ENCODE measurements at places on chromosomes 6 and 20. TPM values are rescaled to one million over a fixed set of nuclear protein-coding genes. Genes with fewer than 3 reads are reported as not detected.

- no peak for DNase-seq
Observed at GRCh38 chr6:55511122-55511800, 67.7 kb downstream of the HMGCLL1 start.

- no peak for DNase-seq
Observed at GRCh38 chr6:110939429-110940200, 18.9 kb upstream of the GTF3C6 start.

- DNase-seq, result peak; percentile 68
Observed at GRCh38 chr6:17703256-17703694, 3.5 kb downstream of the NUP153 start.

DNA sequence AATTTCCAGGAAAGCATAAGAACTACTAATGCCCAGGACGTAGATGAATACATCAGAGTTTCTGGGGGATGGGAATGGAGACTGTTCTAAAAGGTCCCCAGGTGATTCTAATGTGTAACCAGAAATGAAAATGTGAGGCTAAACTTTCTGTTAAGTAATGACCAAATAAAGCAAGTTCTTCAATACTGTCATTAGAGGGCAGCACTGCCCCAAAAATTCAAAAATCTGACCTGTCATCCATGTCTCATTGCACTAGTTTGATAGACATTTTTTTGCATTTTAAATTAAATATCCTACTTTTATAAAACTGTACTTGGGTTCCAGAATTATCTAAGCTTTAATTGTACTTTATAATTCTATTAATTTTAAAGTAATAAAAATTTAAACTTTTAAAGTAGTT is 94.9 kb downstream of the RFX6 start:
- no peak for DNase-seq

DNA sequence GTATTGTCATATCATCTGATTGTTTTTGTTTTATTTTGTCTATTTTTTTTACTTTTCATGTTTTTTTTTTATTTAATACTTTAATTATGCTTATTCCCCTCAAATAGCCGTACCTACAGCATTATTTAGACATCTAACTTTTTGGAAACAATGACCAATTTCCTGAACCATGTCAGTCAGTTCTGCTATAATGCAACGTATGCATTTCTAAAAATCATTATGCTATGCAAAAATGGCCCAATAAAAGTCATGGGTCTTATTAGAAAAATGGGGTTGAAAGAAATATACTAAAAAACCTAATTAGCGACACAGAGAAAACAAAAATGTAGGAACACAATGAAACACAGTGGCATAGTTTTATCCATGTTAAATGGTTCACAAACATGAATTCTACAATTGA is 1454.7 kb downstream of the GRIK2 start:
- DNase-seq, result no peak

- no peak for DNase-seq
Observed at GRCh38 chr20:45366192-45366591, 3.2 kb downstream of the SYS1 start.

DNA sequence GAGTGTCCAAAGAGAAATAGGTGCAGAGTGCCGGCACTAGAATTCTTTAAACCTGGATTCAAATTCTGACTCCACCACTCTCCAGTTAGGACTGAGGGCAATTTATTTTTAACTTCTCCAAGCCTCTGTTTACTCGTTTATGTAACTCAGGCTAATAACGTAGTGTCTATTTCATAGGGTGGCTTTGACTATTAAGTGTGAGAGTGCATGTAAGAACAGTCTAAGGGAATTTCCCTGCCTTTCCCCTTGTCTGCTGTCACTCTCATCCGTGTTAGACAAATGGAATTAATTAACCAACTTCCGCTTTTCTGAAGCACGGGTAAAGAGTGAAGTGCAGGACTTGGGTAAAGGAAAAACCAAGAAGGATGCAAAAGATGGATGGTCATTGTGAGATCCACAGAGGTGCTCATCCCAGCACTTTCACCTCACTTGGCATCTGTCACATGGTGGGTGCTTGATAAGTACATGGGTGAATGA is 4.1 kb upstream of the ZKSCAN8 start:
- peak; percentile 48 for DNase-seq

DNA sequence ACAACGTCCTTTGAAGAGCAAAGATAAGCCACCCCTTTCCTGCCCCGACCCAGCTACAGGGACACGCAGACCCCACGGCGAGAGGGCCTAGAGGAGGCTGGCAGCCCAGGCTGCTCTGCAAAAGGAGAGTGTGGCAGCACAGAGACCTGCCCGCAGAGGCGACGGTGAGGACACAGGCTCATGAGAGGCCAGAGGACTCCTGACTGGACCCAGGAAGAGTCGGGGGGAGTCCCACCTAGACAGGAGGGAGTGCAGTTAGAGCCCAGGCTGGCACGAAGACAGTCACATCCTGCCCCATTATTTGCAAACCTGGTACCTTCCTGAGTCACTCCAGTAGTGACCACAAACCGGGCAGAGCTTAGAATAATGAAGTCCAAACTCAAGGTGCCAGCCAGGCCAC is 227.7 kb upstream of the CDH4 start:
- DNase-seq, result no peak

DNA sequence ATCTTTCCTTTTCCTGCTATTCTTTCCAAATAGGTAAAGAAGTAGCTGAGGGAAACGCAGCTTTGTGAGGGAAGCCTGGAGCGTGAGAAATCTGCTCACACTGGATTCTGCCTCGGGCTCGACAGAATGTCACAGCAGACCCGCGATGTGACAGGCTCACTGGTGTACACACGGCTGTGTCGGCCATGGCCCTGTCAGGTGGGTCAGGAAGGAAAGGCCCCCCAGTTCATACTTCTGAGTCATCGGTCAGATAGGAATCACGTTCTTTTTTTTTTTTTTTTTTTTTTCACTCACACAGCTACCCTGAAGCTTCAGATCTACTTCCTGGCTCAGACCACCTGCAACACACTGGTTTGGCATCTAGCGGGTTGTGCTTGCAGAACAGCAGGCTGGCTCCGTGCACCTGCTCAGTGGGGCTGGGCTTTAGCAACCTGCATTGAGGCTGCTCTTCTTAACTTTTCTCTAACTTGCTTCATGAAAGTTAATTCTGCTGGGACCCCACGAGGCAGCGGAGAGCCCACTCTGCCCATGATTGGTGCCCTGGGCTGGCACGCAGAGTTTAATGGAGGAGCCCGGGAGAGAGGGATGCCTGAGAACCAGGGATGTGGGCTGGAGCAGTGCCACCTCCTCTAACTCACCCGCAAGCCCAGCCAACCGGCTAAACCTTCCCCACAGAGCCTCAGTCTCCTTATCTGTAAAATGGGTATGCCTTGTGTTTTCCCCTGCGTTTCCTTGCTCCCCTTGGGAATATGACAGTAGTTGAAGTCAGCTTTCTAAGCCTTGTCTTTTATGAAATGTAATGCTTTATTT is 61.5 kb upstream of the FNDC1 start:
- DNase-seq, result no peak

- no peak for DNase-seq
Observed at GRCh38 chr20:22241609-22242008, 342.8 kb downstream of the FOXA2 start.

- no peak for DNase-seq
Observed at GRCh38 chr6:7132398-7133035, 24.8 kb downstream of the RREB1 start.

DNA sequence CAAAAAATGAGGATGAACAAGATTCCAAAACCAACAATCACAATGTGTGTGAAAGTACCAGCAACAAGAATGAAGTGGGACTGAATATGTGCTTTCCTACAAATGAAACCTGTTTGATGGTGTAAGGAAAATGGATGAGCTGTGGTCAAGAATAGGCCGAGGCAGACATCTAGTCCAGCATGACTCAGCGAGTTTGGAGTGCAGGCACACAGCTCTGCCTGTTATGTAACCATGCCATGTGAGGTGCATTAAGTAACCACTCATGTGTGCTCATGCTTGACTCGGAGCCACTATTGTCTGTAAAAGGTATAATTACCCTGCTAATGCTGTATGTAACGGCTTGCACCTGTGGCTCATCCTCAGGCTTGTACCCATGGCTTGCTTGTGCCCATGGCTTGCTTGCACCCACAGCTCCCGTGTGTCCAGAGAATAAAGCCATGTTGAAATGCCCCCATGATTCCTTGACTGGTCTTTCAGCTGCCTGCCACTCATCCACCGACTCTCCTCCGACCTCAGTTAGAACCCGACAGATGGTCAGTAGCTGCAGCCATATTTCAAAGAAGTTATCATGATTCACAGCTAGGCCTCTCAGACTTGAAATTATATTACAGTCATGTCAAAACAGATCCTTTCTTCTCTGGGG is 98.7 kb downstream of the BACH2 start:
- DNase-seq, result peak; percentile 71

DNA sequence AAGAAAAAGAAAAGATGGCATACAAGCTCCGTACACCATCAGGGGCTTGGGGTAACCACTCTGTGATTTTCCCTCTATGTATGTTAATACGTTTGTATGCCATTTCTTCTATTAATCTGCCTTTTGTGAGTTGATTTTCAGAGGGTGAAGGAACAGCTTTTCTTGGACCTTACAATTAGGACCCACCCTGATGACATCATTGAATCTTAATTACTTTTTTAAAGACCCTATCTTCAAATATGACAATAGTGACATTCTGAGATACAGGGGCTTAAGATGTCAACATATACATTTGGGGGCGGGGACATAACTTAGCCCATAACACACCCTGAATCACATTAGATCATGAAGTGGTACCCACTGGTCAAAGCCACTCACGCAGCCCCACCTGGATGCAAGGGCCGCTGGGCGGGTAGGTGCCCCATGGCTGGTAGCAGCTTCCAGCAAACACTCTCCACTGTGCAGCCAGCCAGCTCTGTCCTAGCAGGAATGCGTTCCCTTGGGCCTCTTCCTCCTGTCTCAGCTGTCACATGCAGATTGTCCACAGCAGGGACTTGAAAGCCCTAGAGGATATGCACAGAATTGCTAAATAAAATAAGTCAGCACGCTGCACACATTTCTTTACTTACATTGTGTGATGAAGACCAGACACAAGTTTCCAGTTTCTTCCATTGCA is 74.5 kb downstream of the FOXF2 start:
- no peak for DNase-seq

GRCh38 chr6:154039231-154039842 is at the start of gene OPRM1:
Gene OPRM1 (plus strand): TSS chr6:154039240. CDS start chr6:154039545, 305 bp downstream.
- DNase-seq, result peak; percentile 6

- DNase-seq, result no peak
Observed at GRCh38 chr20:35144694-35145093, 2.4 kb downstream of the EDEM2 start.

- no peak for DNase-seq
Observed at GRCh38 chr20:61353261-61354000, 101.4 kb downstream of the CDH4 start.

- DNase-seq, result no peak
Observed at GRCh38 chr6:156183678-156184077, 593.5 kb upstream of the ARID1B start.

DNA sequence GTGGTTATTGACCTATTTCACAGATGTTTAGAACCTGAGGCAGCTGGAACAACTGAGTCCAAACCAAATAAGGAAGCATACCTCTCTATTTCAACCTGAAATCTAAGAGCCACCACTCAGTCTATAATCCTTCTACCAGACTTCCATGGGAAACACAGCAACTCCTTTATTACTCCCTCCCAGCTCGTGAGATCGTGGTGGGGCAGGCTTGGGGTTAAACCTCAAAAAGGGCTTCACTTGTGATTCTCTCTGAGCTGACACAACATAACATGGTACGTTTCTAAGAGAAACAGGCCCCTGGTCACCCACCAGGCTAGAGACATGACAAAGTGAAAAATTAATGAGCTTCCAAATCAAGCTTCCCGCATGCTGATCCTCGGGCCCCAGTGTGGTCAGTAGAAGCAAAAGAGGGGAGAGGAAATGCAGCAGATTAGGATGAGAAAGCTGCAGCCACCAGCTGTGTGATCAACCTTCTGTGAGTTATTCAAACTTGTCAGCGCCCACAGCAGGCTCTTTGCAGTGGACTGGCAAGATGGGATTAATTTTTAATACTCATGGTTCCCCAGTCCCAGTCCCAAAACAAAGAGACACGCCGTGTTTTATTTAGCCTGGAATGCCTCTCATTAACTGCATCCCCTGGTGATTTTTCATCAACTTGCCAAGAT is 9.3 kb downstream of the PKHD1 start:
- no peak for DNase-seq

DNA sequence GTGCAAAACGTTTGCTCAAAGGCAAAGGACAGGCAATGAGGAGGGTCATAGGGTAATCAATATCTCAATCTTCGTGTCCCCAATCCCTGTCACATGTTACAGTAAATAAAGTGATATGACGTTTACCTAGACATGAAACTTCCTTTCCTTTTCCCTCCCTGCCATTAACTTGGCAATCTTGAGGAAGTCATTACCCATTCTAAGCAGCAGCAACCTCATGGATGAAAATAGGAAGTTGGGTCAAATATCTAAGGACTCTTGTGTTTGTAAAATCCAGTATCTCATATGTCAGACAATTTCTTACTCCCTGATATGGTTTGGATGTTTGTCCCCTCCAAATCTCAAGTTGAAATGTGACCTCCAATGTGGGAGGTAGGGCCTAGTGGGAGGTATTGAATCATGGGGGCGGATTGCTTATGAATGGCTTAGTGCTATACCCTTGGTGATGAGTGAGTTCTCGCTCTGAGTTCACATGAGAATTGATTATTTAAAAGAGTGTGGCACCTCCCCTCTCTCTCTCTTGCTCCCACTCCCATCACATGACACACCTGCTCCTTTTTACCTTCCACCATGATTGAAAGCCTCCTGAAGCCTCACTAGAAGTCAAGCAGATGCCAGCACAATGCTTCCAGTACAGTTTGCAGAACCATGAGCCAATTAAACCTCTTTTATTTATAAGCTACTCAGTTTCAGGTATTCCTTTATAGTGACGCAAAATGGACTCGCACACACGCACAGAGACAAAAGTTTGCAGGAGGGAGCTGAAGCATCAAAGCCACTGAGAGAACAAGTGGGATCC is 545.9 kb upstream of the JARID2 start:
- no peak for DNase-seq

GRCh38 chr6:44854712-44855443 is 467.4 kb downstream of the CDC5L start:
- no peak for DNase-seq

DNA sequence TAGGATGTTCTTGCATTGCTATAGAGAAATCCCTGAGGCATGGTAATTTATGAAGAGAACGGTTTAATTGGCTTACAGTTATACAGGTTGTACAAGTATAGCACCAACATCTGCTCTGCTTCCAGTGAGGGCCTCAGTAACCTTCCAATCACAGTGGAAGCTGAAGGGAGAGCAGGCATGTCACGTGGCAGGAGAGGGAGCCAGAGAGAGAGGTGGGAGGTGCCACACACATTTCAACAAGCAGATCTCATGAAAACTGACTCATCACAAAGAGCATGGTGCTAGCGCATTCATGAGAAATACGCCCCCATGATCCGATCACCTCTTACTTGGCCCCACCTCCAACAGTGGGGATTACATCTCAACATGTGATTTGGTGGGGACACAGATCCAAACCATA is 871.2 kb downstream of the TFAP2A start:
- no peak for DNase-seq

- DNase-seq, result no peak
Observed at GRCh38 chr6:21468461-21468860, 125.1 kb upstream of the SOX4 start.

- DNase-seq, result no peak
Observed at GRCh38 chr20:22568872-22569344, 15.5 kb downstream of the FOXA2 start.

- no peak for DNase-seq
Observed at GRCh38 chr6:41570259-41570615, 24.1 kb downstream of the FOXP4 start.

Gene SLC17A2
- not detected for total RNA-seq

Gene TRIM10
- not detected for total RNA-seq

Gene SASH1
- 6.1 TPM for total RNA-seq

Gene PNLDC1
- not detected for total RNA-seq

Gene GSTA2
- total RNA-seq, result not detected

Gene LGSN
- not detected for total RNA-seq

Gene TPD52L1
- 328 TPM for total RNA-seq

Gene OARD1
- total RNA-seq, result 12.4 TPM

Gene AVP
- total RNA-seq, result not detected

All from Caki2 (cell line).